ENCODE measurements at places on chromosomes 6 and 20.

GRCh38 chr6:167455371-167455770, 130.5 kb downstream of the TTLL2 start:
- no peak for DNase-seq

DNA sequence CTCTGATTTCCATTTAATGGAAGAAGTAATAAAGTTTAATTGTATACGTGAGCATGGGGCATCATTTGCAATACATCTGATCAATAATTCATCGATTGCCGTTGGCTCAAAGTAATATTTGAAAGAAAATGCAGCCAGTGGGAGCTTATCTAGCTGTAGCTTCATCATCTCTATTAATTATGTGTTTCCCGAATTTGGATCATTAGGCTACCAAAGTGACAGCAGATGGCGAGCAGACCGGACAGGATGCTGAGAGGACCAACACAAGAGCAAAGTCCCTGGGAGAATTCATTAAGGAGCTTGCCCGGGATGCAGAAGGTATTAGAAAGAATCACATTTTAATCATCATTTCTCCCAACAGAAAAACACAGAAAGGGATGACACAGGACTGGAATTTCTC, 327.1 kb downstream of the ARHGAP18 start:
- DNase-seq: no peak

- no peak for DNase-seq
Observed at GRCh38 chr6:28802417-28803336, 121.1 kb downstream of the TRIM27 start.

DNA sequence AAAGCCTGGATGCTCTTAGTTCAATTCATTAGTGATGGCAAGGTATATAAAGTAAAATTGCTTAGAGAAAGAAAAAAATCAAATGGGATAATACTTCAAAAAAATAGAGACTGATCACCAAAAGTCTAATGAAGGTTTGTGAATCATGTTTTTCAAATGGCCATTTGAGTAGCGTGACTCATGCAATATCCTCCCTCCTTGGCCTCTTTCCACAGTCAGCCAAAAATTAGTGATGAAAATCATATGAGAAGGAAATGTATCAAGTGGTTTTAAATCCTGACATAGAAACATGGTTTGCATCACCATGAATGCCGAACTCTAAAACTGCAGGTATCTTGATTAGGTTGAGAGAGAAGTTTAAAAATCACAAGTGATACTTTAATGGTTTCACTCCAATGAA, 1.2 kb upstream of the COL19A1 start:
- DNase-seq: no peak

- DNase-seq: no peak
Observed at GRCh38 chr6:105988812-105989577, 97.1 kb upstream of the PRDM1 start.

GRCh38 chr20:63714858-63715257, 7.0 kb downstream of the ZGPAT start:
- no peak for DNase-seq

- DNase-seq: no peak
Observed at GRCh38 chr6:37938909-37939308, 119.4 kb downstream of the ZFAND3 start.

DNA sequence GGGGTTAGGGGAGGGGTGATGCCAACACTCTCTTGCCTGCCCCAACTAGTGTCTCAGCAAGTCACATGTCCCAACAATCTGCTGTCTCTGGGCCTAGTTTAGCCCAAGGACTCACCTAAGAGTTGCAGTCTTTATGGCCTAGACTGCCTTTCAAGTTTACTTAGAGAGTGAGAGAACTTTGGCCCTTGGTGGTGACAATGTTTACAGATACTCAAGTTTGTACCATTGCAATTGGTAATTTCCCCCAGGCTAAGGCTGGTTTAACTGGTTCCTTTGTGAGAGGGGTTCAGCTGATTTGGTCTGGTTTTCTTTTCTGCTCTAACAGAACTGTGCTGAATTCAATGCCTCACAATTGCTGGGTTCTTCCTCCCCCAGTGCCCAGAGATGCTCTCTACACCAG, 1279.9 kb upstream of the EYS start:
- no peak for DNase-seq

DNA sequence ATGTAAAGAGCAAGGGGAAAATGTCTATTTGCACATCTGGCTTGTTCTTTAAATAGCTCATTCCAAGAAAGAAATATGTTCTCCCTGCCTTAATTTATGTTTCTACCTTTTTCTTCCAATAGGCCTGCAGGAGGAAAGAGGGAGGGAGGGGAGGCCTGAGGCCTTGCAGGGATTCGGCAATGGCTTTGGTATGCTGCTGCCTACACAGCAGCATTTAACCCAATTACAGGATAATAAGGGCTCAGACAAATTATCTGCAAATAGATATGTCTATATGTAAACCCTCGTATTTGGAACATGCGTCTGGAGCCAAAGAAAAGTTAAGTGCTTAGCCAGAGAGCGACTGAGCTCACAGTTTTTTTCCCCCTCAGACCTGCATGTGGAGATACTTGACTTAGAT, 277.2 kb downstream of the CDC5L start:
- DNase-seq: no peak

GRCh38 chr6:112123982-112124381, 36.6 kb downstream of the FAM229B start:
- no peak for DNase-seq

Measured in globus pallidus (tissue), 1 donor.